ENCODE measurements at places on chromosomes 3 and 15.

GRCh38 chr3:154131830-154132229, 10.6 kb downstream of the ARHGEF26 start:
- peak; percentile 64 for DNase-seq

DNA sequence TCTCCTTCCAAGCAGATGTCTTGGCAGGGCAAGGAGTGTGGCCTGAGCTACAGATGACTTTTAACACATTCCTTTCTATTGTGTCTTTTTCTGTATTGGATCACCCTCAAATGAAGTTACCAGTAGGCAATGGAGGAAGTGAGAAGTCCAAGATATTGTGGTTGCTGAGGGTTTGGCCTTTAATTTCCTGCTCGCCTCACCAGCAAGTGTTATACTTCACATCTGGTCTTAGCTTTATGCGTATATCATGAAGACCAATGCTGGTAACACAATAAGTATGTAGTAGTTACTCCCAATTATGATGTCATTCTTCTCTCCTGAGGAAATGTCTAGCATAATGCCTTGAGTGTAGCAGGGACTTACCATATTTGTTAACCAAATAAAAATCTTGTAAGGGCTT, 179.9 kb downstream of the ZIC1 start:
- no peak for DNase-seq

DNA sequence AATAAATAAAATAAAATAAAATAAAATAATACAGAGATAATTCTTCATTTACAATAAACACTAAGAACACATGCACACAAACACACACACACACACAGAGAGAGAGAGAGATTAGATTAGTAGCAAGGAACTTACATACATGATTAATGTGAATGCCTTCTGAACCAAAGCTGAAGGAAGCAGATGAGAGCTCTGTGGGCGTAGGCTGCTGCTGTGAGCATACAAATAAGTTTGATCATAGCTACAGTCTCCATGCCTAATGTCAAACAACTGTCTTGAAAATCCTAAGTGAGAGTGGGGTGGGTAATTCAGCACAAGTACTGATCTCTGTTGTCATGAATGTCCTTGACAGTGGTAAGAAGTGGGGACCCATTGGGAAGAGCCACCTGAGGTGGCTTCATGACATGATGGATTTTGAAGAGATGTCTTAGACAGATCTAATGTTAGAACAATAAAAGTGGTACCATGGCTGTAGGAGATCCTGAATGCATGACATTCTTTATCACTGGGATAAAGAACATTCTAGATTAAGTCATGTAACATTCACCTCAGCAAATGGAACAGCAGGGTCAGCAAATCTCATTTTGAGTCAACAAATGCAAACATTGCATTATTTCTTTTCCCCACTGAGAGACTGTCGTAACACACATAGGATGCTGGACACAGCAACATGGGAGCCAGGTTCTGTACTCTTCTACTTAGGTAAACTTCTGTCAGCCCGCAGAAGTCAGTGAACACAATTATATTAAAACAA, 46.2 kb downstream of the CHL1 start:
- no peak for DNase-seq

DNA sequence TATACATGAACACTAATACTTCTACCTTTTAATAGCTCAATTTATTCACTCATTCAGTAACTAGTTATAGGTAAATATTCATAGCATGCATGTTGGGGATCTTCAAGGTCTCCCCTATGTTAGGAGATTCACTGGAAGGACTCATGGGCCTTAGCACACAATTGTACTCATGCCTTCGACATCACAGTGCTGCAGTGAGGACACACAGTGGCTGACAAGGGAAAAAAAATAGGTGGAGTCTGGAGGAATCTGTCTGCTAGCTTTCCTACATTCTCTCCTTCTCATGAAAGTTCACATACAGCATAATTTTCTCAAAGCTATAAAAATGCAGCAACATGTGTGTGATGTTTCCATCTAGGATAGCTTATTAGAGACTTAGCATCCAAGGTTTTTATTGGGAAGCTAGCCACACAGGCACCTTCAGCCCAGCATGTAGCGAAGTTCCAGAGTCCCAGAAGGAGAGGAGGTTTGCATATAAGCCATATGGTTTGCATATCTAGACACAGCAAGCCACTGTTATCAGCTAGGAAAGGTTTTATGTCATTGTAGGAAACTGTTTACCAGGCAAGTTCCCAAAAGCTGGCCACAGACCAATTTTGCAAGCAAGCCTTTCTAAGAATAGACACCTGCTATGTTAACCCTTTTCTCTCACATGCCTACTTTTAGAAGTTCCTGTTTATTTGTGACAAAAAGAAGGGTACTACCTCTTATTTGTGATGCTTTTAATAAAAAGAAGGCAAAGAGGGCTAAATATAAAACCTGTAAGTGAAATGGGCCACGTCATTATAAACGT, 46.4 kb downstream of the MORC1 start:
- no peak for DNase-seq

GRCh38 chr3:109924196-109924595, 586.9 kb upstream of the DPPA4 start:
- no peak for DNase-seq

- peak; percentile 66 for DNase-seq
Measured at GRCh38 chr3:152398495-152398894, 129.8 kb downstream of the MBNL1 start.

DNA sequence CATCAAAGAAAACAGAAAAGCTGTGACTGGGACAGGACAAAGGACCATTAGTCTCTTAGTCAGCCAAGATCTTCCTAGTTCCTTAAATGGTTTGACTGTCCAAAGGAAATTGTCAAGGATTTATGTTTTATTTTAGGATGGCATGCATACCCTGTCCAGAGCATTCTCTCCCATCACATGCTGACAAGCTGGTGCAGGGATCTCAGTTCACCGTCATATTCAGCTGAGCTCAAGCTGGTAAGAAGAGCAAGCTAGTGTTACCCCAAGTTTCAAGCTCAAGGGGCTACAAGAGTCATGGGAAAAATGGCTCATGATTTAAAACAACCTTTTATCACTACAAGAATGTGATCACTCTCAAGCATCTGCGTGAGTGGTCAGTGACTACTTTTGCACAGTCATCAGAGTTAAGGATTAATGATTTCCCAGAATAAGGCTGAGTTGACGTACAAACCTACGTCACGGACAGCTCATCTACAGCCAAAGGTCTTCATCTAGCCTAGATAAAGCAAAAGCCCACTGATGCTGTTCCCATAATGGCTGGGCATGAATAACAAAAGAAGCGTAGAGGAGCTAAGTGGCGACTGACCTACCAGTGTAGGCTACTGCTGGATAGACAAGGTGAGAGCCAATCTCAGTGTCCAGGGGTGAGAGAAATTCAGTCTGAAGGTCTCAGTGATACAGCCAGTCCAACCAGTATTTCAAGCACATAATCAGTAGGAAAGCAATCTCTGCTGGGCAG, 157.5 kb downstream of the GABRB3 start:
- DNase-seq: no peak

GRCh38 chr3:4006288-4006687, 207.1 kb downstream of the LRRN1 start:
- no peak for DNase-seq

GRCh38 chr3:184942735-184943134, 130.8 kb downstream of the VPS8 start:
- no peak for DNase-seq

DNA sequence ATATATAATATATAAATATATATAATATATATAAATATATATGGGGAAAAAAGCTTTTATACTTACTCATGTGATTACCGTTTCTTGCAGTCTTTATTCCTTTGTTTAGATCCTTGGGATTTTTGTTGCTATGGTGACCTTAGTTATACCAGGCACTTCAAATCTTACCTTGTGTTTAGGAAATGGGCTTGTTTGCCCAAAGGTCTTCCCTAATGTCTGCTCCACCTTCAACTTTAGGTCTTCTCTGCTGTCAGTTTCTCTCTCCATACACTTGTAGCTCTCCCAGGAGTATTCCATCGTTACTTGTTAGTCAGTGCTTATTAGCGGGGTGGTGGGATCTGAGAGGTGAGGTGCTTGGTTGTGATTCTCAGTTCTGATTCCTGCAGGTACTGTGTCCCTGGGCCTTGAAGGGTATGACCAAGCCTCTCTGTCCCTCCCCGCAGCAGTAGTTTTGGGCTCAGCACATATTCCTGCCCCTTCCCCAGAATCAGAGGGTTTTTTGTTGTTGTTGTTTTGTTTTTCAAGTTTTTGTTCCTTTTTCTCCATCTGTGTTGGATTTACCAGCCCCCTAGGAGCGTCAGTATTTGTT, 9.6 kb upstream of the LAMP3 start:
- DNase-seq: no peak

GRCh38 chr15:31278061-31278445, 48.6 kb upstream of the KLF13 start:
- no peak for DNase-seq

DNA sequence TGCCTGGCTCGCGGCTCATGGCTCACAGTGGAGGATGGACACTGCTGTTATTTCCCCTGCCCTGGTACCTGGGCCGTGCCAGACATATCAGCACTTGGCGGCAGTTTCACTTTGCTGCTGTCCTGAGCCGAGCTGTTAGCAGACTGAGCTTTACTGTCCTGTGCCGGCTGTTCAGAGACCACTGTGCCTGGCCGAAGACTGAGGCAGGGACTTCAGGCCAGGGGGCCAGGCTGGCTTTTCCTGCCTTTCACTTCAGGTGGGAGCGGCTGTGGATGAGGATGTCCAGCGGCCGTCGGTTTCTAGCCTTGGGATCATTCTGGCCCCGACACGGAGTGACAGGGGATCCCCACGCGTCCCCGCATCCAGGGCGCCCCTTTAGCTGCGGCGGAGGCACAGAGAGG, 1.1 kb downstream of the ATP10A start:
- DNase-seq: no peak

GRCh38 chr3:102378216-102378615, 56.6 kb upstream of the ZPLD1 start:
- DNase-seq: no peak

DNA sequence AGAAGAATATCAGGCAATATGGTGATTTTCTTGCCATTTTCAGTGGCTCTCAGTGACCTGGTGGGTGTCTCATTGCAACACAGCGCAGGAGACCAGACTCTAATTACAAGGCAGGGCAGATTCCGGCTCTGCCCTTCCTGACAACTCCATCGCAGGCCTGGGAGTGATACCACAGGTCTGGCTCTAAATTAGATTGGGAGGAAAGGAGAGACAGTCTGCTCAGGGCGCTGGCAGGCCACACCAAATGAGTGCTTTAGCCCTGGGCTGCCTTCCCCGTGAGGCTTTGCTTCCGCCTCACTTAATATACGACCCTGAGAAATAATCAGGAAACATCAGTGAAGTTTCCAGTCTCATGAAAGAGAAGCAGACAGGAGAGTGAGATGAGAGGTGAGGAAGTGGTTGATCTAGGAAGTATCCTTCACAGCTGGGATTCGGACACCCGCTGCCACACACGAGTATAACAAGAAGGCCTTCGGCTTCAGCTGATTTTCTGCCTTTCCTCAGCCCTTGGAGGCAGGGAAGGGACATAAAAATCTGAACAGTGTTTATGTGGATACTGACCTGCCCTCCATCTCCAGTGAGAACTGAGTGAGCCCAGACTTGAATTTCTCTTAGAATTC, 73.7 kb upstream of the PROK2 start:
- no peak for DNase-seq

- no peak for DNase-seq
Measured at GRCh38 chr3:8702560-8702959, 31.0 kb upstream of the CAV3 start.

GRCh38 chr15:35279811-35280210, 194.7 kb upstream of the NANOGP8 start:
- no peak for DNase-seq

- no peak for DNase-seq
Measured at GRCh38 chr3:147960786-147961185, 551.6 kb downstream of the ZIC1 start.

DNA sequence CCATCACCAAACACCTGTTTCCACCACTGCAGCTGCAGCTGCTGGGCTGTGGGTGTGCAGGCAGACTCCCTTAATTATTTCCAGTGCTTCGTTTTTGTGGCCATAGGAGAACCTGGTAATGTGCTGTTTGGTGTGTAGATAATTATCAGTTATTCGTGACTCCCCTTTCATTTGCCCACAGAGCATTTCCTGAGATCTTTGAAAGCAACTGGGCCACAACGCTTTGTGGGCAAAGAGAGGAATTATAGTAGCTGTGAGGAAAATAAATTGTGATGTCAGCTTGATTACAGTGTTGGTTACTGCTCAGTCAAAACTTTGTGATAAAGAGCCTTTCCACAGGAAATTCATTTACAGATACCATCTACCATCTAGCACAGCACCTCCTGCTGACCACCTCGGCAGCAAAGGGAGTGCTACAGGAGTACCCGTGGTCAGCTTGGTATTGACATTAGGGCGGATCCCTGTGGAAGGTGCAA, 193.3 kb upstream of the SLCO3A1 start:
- no peak for DNase-seq

GRCh38 chr3:127844326-127844942, 22.1 kb upstream of the MGLL start:
- no peak for DNase-seq

GRCh38 chr3:31248563-31248992, 284.1 kb upstream of the STT3B start:
- no peak for DNase-seq

DNA sequence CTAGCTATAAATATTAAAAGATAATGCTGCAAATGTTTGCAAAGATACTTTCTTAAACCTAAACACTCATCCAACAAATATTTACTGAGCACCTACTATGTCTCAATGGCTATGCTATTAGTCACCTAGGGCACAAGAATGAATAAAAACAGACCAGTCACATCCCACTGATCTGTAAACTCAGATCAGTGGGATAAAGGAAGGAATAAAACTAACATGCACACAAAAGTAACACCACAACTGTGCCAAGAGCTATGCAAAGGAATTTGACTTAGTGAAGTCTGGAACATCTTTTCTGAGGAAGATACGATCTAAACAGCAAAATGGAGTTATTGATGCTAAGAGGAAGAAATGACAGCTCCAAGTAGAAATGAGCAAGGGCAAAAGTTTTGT, 56.6 kb downstream of the CBLB start:
- no peak for DNase-seq

DNA sequence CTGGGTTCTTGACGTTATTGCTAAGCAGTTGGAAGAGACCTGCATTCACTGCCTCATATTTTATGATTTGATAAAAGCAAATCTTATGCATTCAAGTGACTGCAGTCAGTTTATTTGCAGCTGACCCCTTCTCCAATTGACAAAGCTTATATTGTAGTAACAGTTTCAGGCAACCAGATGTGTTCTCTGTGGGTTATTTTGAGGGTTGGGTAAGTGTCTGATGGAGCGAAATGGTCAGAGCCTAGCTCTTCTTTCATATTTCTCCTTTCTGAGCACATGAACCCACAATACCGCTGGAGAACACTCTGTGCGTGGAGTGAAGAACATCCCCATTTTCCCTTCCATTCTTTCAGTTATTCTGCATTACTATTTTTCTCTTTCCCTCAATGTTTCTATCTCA, 125.8 kb upstream of the KCNH8 start:
- no peak for DNase-seq

DNA sequence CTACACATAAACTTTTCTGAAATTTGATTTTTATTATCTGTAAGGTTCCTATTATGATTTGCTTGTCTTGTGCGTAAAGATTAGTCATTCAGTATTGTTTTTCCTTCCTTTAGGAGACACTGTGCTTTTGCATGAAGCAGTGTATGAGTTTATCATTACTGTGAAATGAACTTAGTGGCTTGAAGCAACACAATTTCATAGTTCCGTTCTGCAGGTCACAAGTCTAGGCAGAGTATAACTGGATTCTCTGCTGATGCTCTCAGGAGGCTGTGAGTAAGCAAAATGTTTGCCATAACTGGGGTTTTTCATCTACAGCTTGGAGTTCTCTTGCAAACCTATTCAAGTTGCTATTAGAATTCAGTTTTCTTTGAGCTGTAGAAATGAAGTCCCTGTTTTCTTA, 1136.1 kb downstream of the OTOL1 start:
- DNase-seq: no peak
